ENCODE measurements at places on chromosomes 2 and 18. TPM values are rescaled to one million over a fixed set of nuclear protein-coding genes. Genes with fewer than 3 reads are reported as not detected.

GRCh38 chr18:48901145-48902022 lies 49.4 kb downstream of the SMAD7 start:
- no peak for DNase-seq

Gene ITPRIPL1
- total RNA-seq, result not detected

DNA sequence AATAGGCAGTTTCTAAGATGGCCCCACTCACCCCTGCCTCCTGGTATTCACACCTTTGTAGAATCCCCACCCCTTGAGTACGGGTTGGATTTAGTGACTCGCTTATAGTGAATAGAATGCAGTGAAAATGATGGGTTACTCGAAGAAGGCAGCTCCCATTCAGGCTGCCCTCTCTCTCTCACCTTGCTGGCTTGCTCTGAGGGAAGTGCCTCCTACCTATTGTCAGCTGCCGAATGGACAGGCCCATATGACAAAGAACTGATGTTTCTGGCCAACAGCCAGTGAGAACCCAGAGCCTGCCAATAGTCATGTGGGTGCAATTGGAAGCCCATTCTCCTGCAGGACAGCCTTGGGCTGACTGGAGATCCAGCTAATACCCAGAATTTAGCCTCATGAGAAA lies 22.1 kb upstream of the RNF103 start:
- no peak for DNase-seq

DNA sequence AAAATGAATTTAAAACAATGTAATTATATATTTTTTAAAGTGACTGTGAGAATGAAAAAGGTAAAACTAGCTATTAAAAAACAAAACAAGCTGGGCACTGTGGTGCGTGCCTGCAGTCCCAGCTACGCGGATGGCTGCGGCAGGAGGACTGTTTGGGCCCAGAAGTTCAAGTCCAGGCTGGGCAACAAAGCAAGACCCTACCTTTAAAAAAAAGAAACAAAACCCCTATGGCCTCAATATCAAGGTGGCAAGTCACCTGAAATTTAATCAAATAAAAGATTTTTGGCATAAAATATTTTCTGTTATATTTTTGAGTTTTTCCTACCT lies 46.9 kb upstream of the STRN start:
- DNase-seq, result no peak

DNA sequence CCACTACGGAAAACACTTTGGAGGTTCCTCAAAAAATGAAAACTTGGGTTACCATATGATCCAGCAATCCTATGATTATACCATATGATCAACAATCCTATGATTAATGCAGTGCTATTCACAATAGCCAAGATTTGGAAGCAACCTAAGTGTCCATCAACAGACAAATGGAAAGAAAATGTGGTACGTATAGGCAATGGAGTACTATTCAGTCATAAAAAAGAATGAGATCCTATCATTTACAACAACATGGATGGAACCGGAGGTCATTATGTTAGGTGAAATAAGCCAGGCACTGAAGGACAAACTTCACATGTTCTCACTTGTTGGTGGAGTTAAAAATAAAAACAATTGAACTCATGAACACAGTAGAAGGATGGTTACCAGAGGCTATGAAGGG lies 27.6 kb downstream of the CLHC1 start:
- DNase-seq, result no peak

Gene CMPK2
- 2.9 TPM for total RNA-seq

GRCh38 chr2:102143450-102143985 lies 972 bp downstream of the IL1R1 start:
- peak; percentile 72 for DNase-seq

GRCh38 chr2:3198119-3198518 lies 179.5 kb downstream of the EIPR1 start:
- DNase-seq, result no peak

DNA sequence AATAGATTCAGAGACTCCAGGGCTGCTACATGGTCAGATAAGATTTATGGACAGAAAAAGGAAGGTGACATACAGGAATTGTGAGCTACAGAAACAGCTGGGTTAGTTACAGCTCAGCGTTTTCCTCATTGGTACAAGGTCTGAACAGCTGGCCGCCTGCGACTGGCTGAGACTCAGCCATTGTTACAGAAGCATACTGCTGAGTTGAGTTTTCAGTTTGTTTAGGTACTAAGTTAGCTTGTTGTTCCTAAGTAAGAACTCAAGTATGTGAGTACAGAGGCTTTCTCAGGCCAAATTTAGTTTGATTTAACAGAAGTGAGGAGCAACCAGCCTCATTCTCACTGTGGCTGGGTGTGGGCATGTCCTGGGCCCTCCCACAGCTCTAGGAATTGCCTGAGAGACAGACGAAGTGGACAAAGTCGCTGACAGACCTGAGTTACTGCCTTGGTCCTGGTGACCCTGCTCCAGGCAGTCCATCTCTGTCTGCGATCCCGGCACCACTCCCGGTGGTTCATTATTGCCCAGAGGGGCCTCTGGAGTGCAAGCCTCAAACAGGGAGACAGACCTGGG lies 27.8 kb upstream of the RHOB start:
- DNase-seq, result peak; percentile 51

Gene PPP1R1C
- total RNA-seq, result not detected

GRCh38 chr2:35421485-35421884 lies 934.1 kb upstream of the CRIM1 start:
- DNase-seq, result no peak

DNA sequence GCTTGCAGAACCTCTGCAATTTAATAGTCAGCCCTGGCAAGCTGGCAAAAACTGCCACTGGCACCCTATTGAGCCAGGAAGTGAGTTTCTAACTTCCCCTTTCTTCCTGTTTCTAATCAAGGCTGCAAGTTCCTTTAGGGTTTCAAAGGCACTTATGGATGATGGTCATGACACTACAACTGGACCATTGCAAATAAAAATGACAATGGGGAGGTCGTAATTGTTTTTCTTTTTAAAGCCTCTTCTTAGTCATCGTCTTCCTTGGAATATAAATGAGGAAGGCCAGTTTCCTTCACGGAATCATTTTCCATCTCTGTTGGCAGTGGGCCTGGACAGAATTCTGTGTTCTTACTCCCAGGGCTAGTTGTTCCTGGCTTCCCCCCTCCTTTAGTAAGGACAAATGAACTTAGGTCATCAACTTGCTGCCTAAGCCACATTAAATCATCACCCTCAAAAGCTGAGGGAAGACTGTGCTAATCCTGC lies 35.8 kb downstream of the SH3RF3 start:
- no peak for DNase-seq

Gene ERBB4
- total RNA-seq, result 1.7 TPM

Gene SERPINB4
- total RNA-seq, result not detected

Gene CRYBA2
- 2.8 TPM for total RNA-seq

DNA sequence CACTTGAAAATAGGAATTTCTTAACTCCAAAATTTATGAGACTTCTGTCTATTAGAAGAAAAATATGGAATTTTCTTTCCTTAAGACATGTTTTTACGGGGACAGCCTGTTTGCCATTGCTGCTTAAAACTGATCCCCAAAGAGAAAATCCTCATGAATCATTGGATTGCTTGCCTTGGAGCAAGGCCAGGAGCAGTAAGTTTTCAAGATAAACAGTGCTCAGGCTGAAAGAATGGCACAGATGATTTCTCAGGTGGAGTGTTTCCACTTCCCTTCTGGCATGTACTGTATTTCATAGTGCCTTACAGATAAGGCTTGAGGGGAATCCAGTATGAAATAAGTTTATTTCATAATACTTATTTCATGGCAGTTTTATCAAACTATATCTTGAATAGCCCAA lies 74.3 kb upstream of the MMADHC start:
- peak; percentile 39 for DNase-seq

DNA sequence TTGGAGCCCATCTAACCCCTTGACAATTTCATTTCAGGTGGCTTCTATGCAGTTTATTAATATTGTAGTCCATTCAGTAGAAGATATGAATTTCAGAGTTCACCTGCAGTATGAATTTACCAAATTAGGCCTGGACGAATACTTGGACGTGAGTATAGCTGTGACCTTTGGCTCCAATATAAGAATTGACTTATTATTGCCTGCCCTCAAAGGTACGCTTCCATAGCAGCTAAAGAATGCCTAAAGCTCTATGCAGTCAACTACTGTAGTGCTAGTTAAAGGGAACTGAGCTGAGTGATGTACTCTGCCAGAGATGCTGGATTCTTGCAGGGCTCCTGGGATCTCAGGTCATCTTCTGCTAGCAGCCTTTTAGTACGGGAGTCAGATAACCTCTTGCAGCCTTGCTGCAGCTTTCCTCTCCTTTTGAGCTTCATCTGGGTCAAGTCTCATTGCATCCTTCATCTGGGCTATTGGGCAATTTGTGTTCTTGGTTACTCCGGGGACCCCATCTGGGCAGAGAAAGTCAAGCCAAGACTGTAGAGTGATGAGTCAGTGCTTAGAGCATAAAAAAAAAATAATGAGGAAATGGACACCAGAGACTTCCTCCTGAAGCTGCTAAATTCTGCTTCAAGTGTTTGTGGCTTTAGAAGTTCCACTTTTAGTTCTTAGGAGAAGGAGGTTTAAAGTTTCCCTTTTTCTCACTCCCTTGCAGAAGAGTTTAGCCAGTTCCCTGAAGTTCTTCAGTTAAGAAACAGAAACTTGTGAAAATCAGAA lies 105.6 kb downstream of the PRPF40A start:
- peak; percentile 46 for DNase-seq

DNA sequence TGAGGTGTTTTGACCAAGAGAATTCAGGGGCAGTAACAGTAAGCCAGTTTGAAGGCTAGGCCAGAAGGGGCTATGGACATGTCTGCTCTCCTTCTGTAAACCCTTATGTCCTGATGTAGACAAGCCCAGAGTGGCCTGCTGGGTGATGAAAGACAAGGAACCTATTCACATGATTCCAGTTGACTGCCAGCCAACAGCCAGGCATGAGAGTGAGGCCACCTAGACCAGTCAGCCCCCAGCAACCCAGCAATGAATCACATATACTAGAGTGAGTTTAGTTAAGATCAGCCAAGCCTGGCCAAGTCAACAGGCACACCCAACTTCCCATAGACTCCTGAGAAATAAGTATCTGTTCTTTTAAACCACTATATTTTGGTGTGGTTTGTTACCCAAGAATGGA lies 1889.7 kb upstream of the CELF4 start:
- peak; percentile 50 for DNase-seq

Gene IGFBP5
- 166 TPM for total RNA-seq

DNA sequence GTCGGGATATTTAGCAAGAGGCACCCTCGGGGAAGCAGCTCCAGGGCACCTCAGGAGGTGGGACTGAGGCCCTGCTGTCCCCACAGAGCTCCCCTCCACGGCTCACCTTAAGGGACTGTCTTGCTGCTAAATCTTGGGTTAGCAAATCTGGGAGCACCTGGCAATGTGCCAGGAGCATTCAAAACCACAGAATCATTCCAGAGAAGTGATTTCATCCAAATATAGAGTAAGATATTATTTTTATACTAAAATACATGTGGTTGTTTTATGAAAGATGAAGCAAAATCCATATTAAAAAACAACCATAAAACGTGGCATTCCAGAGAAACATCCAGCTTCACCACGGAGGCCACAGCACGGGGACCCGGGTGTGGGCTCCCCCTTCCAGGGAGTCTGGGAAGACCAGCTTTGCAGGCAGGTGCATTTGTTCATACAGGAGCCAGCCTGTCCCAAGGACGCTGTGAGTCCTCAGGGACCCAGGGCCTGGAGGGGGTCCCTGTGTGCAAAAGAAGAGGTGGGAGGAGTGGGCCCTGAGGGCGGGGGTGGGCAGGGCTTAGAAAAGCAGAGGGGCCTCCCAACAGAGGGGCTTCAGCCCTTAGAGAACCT lies 16.3 kb downstream of the HS1BP3 start:
- no peak for DNase-seq

GRCh38 chr2:122864728-122865127 lies 1109.3 kb downstream of the TSN start:
- no peak for DNase-seq

Gene IAH1
- 32.1 TPM for total RNA-seq

GRCh38 chr2:1894578-1894977 lies 150.3 kb upstream of the PXDN start:
- DNase-seq, result no peak

Gene ANTXR1
- 15.4 TPM for total RNA-seq

- no peak for DNase-seq
Observed at GRCh38 chr2:232276733-232277313, 101.7 kb upstream of the ALPP start.

DNA sequence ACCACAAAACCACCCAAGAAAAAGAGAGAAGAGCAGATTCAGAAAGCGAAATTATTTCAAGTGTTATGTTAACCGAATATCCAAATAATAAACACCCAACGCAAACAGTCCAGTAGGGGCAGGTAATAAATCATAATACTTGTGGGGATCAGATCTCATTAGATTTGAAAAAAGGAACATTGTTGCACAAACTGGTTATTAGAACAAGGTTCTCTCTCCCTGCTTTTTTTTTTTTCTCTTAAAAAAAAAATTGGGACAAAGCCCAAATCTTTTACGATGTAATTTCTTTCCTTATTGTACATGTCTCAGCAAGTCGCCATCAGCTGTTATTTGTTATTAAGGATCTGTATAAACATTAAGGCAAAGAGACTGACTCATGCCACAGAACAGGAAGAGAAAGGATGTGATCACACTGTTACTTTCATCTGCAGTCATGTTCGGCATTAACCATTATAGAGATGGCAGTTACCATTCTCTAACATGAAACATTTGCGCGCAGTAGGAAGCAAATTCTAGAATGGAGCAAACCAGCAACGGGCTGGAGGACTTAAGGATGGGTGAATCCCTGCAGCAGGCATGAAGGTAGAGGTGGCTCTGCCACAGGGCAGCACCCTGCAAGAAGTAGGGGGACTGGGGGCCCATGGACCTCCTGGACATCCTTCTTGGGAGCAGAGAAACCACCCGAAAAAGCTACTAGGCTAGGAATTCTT lies 42.0 kb downstream of the EPHA4 start:
- no peak for DNase-seq

Gene IL36G
- total RNA-seq, result not detected

DNA sequence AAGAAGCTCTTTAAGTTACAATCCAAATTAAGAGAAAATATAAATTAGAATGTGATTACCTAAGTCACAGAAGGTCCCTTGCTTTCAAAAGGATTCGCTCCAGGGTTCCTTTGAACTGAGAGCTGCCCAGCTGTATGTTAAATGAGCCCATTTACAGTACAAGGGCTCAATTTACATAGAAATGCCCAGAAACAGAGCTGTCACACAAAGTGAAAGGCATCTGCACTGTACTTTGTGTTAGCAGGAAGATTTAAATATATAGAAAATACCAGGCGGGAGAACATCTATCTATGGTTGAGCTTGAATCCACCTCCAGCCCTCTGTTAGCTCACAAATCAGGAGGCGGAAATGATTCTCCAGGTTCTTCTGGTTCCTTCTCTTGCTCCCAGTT lies 272.9 kb downstream of the PAX3 start:
- DNase-seq, result no peak

All from stomach (tissue), 19 donors.